ENCODE measurements at places on chromosomes 4 and X.

DNA sequence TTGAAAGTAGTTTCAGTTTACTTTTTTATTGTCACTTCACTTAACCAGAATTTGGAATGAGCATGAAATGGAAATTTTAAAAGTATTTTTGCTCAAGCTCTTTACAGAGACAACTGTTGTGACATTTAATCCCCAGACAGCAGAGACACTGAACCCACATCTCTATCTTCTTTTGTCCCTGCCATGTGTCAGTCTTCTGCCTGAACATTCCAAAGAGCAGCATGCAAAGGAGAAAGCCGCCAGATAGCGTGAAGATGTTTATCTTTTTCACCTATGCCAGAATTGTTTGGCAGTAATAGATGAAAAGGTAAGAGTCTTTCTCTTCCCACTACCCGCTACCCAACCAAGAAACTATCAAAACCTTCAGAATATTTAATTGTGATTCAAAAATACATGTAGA is 46.8 kb downstream of the NDNF start:
- H3K36me3 ChIP-seq = no peaks in the 10 kb centered on the region
- H3K4me3 ChIP-seq = no peak overlapping the region
- H3K4me1 ChIP-seq = no peaks in the 10 kb centered on the region
- H3K27ac ChIP-seq = no peak overlapping the region
- H3K27me3 ChIP-seq = no peaks in the 10 kb centered on the region

GRCh38 chrX:68072041-68072440 is 361.3 kb downstream of the OPHN1 start:
- no peak for DNase-seq
- no peak overlapping the region for H3K4me3 ChIP-seq
- H3K27me3 ChIP-seq = no peaks in the 10 kb centered on the region
- no peak overlapping the region for H3K27ac ChIP-seq
- peaks cover 11% of the 10 kb centered on the region for H3K4me1 ChIP-seq

DNA sequence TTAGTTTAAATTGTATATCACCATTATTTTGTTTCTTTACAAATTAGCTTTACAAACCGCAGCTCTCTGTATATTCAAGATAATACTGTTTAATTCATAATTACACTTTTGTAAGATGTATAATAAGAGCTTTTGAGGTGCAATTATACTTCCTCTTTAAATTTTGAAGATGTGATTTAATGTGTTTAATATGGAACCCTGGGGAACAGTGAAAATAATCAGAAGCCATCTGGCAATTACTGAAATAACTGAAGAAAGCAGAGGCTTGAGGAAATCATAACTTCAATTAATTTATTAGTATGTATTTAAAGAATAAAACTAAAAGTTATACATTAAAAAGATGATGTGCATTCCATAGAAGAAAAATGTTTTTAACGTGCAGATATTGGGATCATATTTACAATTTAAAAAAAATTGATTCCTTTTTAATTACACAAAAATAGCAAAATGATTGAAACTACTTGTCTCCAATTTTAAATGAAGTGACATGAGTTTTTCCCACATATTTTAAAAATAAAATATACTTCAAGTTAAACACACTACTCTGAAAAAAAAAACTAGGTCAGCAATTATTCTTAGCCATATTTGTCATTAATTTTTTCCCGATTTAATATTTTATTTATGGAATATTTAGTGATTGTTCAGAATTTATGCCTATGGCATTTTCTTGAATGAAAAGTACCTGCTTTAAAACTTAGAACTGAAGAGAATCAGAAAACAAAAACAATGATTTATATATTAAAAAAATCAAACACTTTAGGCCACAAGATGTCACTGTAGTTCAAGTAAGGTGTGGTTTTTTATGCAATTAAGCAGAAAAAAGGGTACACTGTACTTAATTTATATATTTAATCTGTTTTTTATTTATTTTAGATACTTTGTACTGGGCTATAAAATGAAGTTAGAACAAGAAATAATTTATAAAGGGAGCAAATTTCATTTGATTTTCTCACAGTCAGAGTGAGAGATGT is 942.7 kb upstream of the NDST4 start:
- no peaks in the 10 kb centered on the region for H3K27me3 ChIP-seq
- no peak overlapping the region for H3K4me3 ChIP-seq
- H3K27ac ChIP-seq = no peak overlapping the region

DNA sequence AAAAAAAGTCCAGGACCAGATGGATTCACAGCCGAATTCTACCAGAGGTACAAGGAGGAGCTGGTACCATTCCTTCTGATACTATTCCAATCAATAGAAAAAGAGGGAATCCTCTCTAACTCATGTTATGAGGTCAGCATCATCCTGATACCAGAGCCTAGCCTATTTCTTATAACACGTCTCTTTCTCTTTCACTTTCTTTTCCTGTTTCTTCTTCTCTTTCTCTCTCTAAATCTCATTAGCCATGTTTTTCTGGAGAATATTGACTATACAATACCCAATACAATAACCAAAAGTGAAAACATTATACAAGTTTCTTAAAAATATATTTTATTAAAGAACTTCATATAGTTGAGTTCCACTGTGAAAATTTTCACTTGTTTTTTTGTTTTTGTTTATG is 1154.9 kb upstream of the PCDH7 start:
- no peaks in the 10 kb centered on the region for H3K36me3 ChIP-seq
- DNase-seq = no peak
- H3K27ac ChIP-seq = no peak overlapping the region
- H3K4me1 ChIP-seq = no peaks in the 10 kb centered on the region

DNA sequence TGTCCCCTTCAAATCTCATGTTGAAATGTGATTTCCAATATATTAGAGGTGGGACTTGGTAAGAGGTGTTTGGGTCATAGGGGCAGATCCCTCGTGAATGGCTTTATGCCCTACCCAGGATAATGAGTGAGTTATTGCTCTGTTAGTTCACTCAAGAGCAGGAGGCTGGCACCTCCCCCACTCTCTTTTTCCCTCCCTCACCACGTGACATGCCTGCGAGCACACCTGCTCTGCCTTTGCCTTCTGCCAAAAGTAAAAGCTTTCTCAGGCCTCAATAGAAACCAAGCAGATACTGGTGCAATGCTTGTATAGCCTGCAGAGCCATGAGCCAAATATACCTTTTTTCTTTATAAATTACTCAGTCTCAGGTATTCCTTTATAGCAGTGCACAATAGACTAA is 286.3 kb upstream of the UGT8 start:
- H3K27me3 ChIP-seq = no peaks in the 10 kb centered on the region
- no peaks in the 10 kb centered on the region for H3K36me3 ChIP-seq
- DNase-seq = no peak
- no peak overlapping the region for H3K27ac ChIP-seq

DNA sequence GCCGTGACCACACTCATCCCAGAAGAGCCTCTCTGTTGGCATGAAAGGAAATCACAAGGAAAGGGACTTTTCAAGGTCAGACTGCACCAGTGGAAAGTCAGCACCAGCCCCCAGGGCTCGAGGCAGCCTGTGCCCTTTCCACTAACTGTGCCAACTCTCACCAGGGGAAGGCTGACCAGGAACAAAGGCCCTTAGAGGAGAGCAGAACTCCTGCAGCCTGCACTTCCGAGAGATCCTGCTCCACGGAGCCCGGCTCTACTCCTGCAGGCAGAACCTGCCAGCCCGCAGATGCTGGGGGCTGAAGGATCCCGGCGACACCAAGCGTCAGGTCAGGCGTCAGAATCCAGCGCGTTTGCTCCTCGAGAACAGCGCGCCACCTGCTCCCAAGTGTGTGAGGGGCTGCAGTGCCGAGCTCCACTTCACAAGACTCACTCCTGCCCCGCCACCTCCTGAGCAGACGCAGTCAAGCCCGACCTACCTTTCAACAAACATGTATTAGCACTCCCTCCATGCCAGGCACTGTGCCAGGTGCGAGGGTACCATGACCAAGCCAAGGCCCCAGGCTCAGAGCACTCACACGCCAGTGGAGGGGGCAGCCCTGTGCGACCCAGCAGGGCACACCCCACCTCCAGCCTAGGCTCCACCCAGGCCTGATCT is 13.6 kb upstream of the HELT start:
- peaks cover 7% of the 10 kb centered on the region for H3K4me1 ChIP-seq
- H3K4me3 ChIP-seq = peak overlapping the region; percentile 38
- H3K36me3 ChIP-seq = no peaks in the 10 kb centered on the region
- H3K27ac ChIP-seq = no peak overlapping the region
- DNase-seq = no peak
